Left ventricle myocardium inferior (tissue), 1 donor: ENCODE measurements at places on chromosomes 4 and X. TPM values are rescaled to one million over a fixed set of nuclear protein-coding genes. Genes with fewer than 3 reads are reported as not detected.

DNA sequence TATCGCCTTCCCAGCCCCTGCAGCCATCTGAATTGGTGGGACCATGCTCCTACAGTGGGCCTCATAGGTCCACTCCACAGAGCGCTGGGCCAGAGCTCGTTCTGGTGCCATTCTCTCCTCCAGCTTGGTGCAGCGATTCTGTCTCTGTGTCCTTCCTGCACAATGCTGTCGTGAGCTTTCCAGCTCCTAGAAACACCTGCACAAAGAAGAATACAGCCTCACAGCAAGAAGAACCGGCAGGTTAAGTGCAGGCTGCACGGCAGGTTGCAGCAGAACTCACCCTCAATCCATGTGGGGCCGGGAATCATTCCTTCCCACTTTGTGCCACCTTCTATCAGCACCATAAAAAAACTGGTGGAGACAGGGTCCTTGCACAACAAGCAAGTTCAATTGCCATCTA, 101.2 kb upstream of the ENPP6 start:
- no peak overlapping the region for H3K4me3 ChIP-seq
- no peak for DNase-seq
- no peak overlapping the region for H3K27ac ChIP-seq
- no peaks in the 10 kb centered on the region for H3K27me3 ChIP-seq

GRCh38 chr4:95431678-95432077, 117.1 kb downstream of the UNC5C start:
- no peak overlapping the region for H3K4me3 ChIP-seq
- no peaks in the 10 kb centered on the region for H3K4me1 ChIP-seq
- H3K27me3 ChIP-seq, result no peaks in the 10 kb centered on the region
- H3K36me3 ChIP-seq, result no peaks in the 10 kb centered on the region
- no peak for DNase-seq

DNA sequence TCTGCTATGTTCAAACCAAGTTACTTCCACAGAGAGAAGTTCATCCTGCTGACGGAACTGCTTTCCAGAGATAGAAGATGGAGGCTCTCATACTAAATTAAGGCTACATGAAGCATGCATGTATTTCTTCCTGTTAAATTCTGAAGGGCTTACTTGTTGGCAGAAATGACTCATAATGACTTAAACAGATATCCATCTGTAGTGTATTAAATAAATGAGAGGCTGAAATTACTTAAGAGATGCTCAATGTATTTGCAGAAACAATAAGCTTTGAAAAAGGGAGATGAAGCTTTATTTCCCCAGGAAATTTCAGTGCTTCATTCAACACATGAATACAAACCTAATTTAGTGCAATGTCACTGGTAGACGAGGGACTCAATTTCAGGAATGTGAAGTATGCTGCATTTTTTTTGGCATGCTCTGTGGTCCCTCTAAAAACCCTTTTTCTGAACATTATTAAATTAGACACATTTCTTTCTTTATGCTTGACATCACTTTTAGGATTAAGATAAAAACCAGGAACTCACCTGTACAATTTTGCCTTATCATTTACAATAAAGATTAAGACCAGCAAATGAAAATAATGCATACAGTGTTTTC, 759.1 kb upstream of the POU3F4 start:
- H3K27me3 ChIP-seq, result no peaks in the 10 kb centered on the region
- H3K36me3 ChIP-seq, result no peaks in the 10 kb centered on the region
- no peak overlapping the region for H3K27ac ChIP-seq
- DNase-seq, result no peak
- no peaks in the 10 kb centered on the region for H3K4me1 ChIP-seq
- no peak overlapping the region for H3K4me3 ChIP-seq

Gene XPNPEP2
- total RNA-seq, result 1.3 TPM

- peaks cover 39% of the 10 kb centered on the region for H3K4me1 ChIP-seq
- H3K27me3 ChIP-seq, result no peaks in the 10 kb centered on the region
- DNase-seq, result no peak
Measured at GRCh38 chr4:70721747-70722146, at the start of gene RUFY3. RUFY3 (plus strand) TSS chr4:70721964; CDS start chr4:70722574, 610 bp downstream.

Gene CXCL6
- total RNA-seq, result not detected

Gene NEUROG2
- total RNA-seq, result not detected

Gene ADGRA3
- 26.9 TPM for total RNA-seq

- DNase-seq, result no peak
- H3K27ac ChIP-seq, result no peak overlapping the region
- no peak overlapping the region for H3K4me3 ChIP-seq
Measured at GRCh38 chr4:157018920-157019490, 47.4 kb upstream of the PDGFC start.

Gene BST1
- total RNA-seq, result 2.7 TPM

DNA sequence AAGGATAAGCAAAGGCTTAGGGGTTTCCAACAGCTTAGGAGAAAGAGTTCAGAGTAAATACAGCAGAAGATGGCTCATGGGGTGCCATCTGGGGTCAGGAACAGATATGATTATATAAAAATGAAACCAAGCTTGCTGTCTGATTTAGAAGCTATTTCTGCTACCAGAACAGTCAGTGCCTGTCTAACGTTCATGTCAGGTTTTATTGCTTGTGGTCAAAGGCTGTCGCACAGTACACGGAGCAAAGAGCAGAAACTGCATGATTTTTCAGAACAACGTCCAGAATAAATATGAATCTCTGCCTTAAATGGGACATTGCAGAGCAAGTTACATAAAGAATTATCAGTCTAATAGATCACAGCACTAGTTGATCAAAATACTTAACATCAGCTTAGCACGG, 17.4 kb downstream of the CETN2 start:
- H3K4me3 ChIP-seq, result no peak overlapping the region
- no peak for DNase-seq
- H3K27me3 ChIP-seq, result no peaks in the 10 kb centered on the region
- H3K4me1 ChIP-seq, result no peaks in the 10 kb centered on the region

- H3K4me1 ChIP-seq, result no peaks in the 10 kb centered on the region
- H3K27me3 ChIP-seq, result no peaks in the 10 kb centered on the region
- DNase-seq, result no peak
- H3K4me3 ChIP-seq, result no peak overlapping the region
- no peak overlapping the region for H3K27ac ChIP-seq
Measured at GRCh38 chr4:40811956-40812355, 62.2 kb downstream of the NSUN7 start.

Gene MAGEB2
- total RNA-seq, result not detected

DNA sequence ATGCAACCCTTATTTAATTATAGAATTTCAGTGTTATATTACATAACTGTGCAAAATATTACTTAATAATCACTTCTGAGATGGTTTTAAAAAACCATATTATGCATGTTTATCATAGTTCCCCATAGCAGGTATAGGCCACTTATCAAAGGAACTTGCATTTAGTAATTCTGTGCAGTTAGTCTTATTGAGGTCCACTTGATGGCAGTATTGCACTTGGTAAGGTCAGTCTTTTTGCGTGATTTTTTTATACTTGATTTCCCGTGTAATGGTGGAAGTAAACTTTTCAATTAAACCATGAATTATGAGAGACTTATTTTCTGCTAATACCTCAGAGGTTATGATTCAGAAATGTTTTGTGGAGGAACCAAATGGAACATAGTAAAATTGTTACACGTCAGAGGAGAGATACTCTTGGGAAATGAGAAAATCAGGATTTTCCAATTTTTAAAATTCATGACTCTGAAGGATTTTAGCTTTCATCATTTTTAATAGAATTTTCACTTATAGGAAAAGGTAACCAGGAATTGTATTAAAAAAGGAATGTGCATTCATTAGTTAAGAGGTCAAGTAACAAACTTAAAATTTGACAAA, 230.0 kb downstream of the CCSER1 start:
- H3K27me3 ChIP-seq, result no peaks in the 10 kb centered on the region
- no peak overlapping the region for H3K27ac ChIP-seq
- no peak for DNase-seq
- no peak overlapping the region for H3K4me3 ChIP-seq
- no peaks in the 10 kb centered on the region for H3K4me1 ChIP-seq

Gene TAF7L
- 0.08 TPM for total RNA-seq

DNA sequence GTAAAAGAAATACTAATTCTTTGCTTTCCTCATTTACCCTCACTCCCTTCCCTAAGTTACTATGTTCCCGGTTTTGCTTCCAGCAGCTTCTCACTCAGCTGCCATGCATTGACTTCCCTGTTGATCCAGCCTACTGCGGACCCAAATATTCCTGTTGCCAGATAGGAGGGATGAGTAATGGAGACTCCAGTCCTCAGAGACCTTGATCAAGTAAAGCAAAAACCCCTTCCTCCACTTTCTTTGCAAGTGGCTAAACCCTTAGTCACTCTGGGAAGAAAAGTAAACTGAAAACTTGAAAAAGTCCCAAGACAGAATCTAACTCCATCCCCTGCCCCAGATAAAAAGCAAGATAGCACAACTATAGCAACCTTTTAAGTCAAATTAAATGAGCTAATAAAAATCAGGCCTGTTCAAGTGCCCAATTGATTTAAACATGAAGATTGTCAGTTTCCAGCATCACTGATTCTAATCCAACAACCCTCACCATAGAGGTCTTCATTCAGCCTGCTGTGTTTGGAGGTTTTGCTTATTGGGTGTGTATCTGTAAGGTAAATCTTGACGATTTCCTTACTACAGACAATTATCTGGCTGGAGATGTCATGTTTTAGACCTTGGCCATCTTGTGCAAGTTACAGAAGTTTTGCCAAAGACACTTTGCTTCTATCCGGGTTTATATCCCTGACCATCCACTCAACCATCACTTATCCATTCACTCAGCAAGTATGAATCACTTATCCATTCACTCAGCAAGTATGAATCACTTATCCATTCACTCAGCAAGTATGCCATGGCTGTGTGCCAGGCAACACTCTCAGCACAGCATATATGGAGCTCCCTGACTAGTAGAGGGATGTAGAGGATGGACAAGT, 17.6 kb downstream of the FGFBP1 start:
- no peak overlapping the region for H3K27ac ChIP-seq
- H3K27me3 ChIP-seq, result peaks cover 70% of the 10 kb centered on the region
- H3K36me3 ChIP-seq, result no peaks in the 10 kb centered on the region
- H3K4me3 ChIP-seq, result no peak overlapping the region
- no peaks in the 10 kb centered on the region for H3K4me1 ChIP-seq

Gene ARHGAP6
- 3.1 TPM for total RNA-seq
